Urinary bladder (tissue), 4 donors: ENCODE measurements at places on chromosomes 12 and 14. TPM values are rescaled to one million over a fixed set of nuclear protein-coding genes. Genes with fewer than 3 reads are reported as not detected.

LRFN5 gene
- total RNA-seq: 45.9 TPM

TCL1A gene
- total RNA-seq: 2.0 TPM

PAH gene
- 2.3 TPM for total RNA-seq

SERPINA1 gene
- 1.9 TPM for total RNA-seq

MBD6 gene
- 9.6 TPM for total RNA-seq

SLC35F4 gene
- total RNA-seq: 0.90 TPM

REM2 gene
- total RNA-seq: 0.16 TPM

ANO2 gene
- 8.8 TPM for total RNA-seq

SSTR1 gene
- 0.37 TPM for total RNA-seq
